ENCODE measurements at places on chromosomes 12 and 14.
A peak's percentile ranks its signal among the peaks of the same experiment; 100 is the strongest.

DNA sequence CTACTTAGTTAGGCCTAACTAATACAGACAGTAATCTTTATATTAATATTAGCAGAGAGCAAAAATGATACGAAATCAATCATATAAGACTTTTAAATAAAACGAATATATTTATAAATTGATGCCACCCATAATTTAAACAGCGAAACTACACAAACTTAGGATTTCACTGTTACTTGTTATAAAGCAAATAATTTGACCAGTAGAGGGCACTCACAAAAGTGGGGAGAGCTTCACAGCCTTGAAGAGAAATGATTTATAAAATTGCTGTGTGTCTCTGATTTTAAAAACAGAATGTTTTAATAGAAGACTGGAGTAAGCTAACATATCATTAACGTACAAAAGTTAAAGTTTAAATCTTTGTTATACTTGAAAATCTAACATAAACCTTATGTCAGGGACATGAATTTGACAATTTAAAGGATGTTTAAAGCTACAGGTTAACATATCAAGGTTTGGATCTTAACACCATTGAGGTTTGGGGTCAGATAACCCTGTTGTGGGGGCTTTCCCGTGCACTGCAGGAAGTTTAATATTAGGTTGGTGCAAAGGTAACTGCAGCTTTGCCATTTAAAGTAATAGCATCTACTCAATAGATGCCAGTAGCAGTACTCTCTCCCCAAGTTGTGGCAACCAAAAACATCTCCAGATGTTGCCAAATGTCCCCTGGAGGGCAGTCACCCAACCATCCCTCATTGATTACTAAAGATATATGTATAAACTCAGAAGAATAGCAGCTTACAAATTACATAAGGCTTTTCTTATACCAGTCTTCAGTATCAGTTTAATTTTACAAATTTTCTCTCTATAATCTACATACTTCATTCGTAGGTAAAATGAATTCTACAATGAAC is 9.3 kb downstream of the KRAS start:
- DNase-seq: no peak

DNA sequence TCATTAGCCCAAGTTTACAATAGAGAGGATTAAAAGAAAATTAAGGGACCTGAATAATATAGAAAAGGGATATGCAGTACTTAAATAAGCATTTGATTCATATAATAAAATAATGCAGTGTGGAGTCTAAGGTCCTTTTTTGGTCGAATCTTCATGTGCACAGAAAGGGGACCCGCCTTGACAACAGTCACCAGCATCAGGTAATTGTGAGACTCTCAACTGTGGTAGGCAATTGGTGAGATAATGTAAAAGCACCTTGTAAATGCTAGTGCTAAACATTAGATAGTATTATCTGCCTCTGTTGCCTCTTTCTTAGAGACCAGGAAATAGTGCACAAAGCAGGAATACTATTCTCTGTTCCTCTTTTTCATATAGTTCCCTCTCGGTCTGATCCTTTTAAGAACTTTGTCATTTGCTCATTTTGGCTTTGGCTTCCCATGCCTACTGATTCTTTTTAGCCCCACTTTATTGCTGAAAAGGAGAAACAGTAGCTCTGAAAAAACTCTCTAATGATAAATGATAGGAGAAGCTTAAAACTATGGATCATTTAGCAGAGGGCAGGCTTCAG is 17.5 kb downstream of the CHPT1 start:
- DNase-seq: no peak

DNA sequence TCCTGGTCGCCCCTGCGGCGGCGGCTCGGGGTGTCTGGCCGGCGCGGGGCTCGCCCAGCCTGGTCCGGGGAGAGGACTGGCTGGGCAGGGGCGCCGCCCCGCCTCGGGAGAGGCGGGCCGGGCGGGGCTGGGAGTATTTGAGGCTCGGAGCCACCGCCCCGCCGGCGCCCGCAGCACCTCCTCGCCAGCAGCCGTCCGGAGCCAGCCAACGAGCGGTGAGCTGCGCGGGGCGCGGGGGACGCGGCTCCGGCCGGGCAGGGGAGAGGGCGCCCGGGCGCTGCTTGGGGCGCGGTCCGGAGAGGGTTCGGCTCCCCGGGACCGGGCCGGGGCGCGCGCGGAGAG is at the start of gene LGALS3:
TSS of gene LGALS3 (plus strand) at position 167 of the 342 bp plus-strand sequence. CDS start 8,122 bp downstream, outside the sequence.
- DNase-seq: peak; percentile 70

GRCh38 chr12:124597041-124597440 is 29.6 kb upstream of the NCOR2 start:
- DNase-seq: no peak

- DNase-seq: peak; percentile 40
These were observed 218.9 kb downstream of the ITPR2 start for GRCh38 chr12:26614011-26614616.

GRCh38 chr12:56336361-56337167 is 2.1 kb upstream of the IL23A start:
- DNase-seq: no peak

DNA sequence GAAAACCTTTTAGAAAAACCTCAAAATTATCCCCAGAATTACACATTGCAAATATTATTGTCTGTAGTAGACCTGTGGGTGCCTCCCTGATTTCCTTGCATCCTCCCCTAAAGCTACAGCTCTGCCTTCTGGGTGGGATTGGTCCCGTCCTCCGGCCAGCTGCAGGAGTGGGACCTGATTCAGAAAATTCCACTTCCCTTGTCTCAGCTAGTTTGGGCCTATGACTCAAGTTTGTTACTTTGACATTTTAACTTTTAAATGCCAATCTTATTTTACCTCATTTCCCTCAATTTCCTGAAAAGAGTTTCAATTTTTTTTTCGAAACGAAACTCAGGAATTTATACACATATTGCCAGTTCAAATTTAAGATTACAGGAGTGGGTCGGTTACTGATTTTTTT is 13.2 kb upstream of the SLC41A2 start:
- DNase-seq: no peak

DNA sequence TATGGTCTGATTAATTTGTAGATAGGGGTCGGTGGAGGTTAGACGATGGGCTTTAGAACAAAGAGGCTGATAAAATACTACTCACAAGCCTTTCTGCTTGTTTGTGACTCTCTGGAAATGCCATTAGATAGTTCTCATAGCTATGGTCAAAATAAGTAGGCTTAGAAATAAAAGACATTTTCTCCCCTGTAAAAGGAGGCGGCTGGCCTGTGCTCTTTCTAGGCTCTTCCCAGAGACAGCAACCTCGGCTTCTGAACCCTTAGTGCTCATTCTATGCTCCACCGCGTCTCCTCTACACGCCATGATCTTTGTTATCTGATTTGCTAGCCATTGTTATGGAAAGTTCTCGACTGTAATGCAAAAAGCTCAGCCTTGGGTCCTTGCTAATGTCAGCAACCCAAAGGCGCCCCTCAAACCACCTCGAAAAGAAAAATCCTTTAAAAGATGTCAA is 64.5 kb downstream of the CRADD start:
- DNase-seq: no peak

- peak; percentile 44 for DNase-seq
These were observed 1.5 kb downstream of the PDZRN4 start for GRCh38 chr12:41189395-41190251.

DNA sequence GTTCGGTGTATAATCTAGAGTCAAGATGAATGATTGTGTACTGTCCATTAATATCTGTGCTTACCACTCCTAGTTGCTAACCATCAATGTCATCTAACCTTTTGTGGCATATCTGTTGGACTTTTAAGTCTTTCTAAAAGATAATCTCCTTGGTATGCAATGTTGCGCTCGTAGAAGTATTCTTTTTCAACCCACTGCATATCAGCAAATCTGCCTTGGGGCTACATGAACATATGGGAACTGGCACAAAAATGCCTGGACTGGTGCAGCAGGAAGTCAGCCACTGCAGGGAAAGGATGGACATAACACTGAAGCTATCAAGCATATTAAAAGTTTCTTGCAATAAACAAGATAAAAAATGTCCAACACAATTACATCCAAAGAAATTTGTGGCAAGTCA is 124.3 kb upstream of the SLC38A4 start:
- no peak for DNase-seq

DNA sequence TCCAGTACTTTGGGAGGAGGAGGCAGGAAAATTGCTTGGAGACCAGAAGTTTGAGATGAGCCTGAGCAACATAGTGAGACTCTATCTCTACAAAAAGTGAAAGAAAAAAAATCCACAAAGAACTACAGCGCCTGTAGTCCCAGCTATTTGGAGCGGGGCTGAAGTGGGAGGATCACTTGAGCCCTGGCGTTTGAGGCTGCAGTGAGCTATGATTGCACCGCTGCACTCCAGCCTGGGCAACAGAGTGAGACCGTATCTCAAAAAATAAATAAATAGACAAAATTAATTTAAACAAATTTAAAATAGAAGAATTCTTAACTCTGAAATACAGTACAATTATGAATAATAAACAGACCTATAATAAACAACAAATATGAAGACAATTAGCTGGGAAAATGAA is 40.9 kb downstream of the ATL1 start:
- DNase-seq: no peak

- DNase-seq: no peak
These were observed 515.4 kb downstream of the FUT8 start for GRCh38 chr14:65927931-65928356.

- DNase-seq: no peak
These were observed 167.9 kb downstream of the PHETA1 start for GRCh38 chr12:111201036-111201435.

DNA sequence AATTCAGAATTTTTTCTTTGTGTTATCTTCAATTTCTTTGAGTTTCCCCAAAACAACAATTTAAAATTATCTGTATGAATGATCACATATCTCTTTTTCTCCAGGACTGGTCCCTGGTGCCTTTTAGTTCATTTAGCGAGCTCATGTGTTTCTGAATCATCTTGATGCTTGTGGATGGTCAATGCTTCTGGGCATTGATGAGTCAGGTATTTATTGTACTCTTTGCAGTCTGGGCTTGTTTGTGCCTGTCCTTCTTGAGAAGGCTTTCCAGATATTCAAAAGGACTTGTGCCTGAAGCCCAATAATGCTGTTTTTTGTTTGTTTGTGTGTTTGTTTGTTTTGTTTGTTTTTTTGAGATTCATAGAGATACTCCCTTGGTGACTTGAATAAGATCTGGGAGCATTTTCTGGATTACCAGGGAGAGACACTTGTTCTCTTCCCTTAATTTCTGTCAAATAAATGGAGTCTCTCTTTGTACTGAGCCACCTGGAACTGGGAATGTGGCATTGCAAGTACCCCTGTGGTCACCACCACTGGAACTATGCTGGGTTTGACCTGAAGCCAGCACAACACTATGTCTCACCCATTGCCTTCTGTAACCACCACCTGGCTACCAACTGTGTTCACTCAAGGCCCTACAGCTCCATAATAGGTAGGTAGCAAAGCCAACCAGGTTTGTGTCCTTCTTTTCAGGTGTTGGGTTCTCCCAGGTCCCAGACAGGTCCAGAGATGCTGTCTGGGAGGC is 56.3 kb downstream of the SLC6A15 start:
- DNase-seq: no peak

- no peak for DNase-seq
These were observed 485.0 kb downstream of the SNAPC1 start for GRCh38 chr14:62247266-62247665.

DNA sequence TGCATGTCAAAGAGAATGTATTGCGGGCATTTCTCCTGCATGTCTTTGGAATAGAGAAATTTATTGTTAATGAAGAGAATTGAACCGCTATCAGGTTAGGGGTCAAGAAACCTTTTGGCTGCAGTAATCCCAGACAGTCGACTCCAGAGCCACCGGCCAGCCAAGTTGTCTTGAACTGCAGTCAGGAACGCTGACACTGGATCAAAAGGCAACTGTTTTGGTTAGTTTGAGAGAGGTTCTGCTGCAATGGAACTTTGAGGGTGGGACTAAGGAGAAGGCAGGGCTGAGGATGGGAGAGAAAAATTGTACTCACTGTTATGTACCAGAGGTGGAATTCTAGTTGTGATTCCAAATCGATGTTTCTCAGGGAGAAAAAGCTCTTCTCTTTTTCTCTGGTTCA is 28.2 kb downstream of the PPFIBP1 start:
- DNase-seq: no peak

DNA sequence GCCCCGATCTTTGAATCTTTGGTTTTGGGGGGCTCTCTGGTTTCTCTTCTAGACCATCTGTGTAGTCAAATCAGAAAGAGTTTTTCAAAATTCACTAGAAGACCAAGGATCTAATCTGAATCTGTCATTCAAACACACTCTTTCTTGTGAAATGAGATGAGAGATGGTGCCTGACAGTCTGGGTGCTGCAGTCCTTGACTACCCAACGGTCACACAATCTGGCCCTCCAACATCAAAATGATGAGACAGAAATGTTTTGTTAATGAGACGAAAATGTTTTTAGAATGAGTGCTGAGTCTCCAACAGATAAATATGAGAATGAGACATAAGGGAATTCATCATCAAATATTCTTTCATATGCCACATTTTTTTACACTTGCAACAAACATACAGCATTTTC is 695.7 kb upstream of the USP15 start:
- no peak for DNase-seq

GRCh38 chr14:97281741-97282140 is 484.6 kb downstream of the VRK1 start:
- no peak for DNase-seq

DNA sequence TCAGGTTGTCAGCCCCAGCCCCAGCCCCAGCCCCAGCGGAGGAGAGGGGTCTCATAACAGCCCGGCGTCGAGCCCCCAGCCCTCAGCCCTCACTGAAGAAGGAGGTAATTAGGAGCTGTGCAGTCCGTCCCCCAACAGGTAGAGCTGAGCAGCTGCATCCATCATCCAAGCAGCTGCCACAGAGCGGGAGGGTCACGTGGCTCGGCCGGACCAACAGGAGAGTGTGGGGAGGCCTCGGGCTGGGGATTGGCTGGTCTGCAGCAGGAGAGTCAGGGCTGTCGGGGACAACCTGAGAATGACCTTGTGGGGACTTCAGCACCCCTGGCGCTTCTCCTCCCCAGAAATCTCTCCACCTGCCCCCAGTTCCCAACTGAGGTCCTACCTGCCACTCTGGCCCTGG is 29.6 kb downstream of the SMUG1 start:
- no peak for DNase-seq

DNA sequence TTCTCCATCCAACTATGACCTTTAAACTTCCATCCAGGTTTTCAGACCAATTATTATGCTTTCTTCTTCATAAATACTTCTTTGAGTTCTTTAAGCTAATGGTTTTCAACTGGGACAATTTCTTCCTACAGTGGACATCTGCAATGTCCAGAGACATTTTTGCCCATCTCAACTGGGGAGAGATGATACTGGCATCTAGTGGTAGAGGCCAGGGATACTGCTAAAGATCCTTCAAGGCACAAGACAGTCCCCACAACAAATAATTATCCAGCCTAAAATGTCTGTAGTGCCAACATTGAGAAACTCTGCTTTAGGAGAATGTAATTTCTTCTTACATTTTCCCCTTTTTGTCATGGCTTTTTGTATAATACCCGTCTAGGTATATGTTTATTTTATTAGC is 10.6 kb downstream of the TRHDE start:
- no peak for DNase-seq

GRCh38 chr14:91338379-91338778 is 79.2 kb downstream of the CCDC88C start:
- DNase-seq: no peak

- no peak for DNase-seq
These were observed 223.7 kb downstream of the KCNC2 start for GRCh38 chr12:74985986-74986319.

Data from left hindlimb (tissue), 1 donor.